ENCODE measurements at places on chromosomes 2 and 18.
A peak's percentile ranks its signal among the peaks of the same experiment; 100 is the strongest.

GRCh38 chr2:41719756-41720155, 328.1 kb upstream of the PKDCC start:
- DNase-seq = no peak

- peak; percentile 63 for DNase-seq
Measured at GRCh38 chr18:58180738-58181353, 136.8 kb downstream of the NEDD4L start.

DNA sequence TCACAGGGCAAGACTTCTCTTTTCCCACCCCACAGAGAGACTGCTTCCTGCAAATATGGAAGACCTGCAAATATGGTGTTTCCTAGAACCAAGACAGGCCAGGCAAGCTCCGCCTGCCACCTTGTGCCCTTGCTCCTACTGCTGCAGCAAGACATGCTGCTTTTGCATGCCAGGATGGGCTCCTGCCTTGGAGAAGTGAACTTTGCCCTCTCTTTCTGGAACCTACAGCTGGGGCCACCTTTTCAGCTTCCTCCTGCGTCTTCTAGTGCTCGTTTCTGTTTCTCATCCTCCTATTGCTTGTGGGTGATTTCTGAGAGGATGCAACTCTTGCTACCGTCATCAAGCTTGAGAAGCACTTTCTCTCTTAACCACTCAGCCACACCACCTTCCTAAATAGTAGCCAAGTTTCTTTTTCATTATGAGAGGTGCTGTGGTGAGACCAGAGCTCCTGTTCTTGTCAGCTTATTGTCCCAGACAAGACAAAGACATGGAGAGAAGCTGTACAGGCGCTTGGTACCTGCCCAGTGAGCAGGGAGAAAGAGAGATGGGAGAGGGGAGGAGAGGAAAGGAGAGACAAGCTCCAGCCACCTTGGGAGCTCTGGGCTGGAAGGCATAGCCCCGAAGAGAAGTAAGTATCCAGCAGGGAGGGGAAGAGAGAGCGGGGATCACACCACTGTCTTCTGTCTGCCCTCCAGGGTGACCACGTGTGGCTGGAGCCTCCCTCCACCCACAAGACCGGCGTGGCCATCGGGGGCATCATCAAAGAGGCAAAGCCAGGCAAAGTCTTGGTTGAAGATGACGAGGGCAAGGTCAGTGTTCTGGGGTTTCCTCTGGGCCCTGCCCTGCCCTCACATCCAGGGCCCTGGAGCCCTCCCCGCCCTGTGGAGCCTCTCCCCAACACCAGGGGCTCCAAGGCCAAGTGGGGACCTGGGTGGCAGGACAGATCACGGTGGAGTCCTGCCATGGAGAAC, 28.3 kb downstream of the MYO7B start:
- DNase-seq = no peak

GRCh38 chr2:48112911-48113680, 206.8 kb upstream of the FBXO11 start:
- no peak for DNase-seq

- DNase-seq = no peak
Measured at GRCh38 chr2:187349326-187349944, 98.6 kb downstream of the CALCRL start.

DNA sequence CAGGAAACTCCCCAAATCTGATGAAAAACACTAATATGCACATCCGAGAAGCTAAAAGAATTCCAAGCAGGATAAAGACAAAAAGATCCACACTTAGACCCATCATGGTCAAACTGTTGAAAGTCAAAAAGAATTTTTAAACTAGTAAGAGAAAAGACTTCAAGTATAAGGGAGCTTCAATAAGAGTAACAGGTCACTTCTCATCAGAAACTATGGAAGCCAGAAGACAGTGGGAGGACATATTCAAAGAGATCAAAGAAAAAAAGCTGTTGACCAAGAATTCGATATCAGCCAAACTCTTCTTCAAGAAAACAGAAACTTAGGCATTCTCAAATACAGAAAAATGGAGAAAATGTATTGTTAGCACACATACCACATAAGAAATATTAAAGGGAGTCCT, 50.4 kb downstream of the ZC3H8 start:
- no peak for DNase-seq

Data from frontal cortex (tissue), 4 donors.